ENCODE measurements at places on chromosomes 5 and 9.

DNA sequence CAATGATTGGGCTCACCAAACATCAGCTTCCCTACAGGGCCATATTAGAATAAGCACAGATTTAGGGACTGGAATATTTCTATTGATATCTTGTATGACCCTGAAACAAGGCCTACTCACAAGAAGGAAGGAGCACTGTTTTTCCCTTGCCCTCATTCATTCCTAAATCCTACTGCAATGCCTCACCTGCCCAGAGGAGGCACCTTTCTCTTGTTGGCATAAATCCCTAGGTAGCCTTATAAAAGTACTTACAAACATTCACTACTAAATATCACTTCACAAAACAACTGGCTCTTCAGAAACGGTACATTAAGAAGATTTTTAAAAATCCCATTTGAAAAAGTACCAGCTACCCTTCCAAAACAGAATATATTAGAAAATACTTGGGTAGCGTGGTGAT is 449.4 kb downstream of the CDH18 start:
- DNase-seq = no peak

DNA sequence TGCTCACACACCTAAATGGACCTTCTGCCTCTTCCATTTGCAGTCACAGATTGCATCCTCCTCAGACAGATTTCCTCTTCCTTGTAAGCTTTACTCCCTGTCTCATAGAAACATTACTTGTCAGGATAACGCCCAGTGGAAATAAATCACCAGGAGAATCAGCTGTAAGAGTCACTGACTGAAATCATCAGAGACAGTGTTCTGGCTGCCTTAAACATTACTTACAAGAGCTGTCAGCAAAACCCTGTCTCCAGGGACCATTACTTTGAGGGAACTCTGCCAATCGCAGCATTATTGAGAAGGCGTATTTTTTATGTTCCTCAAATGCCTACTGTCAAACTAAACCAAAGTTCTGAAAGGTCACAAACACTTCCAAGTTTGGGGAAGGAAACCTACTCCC is 5.9 kb downstream of the DPYSL3 start:
- DNase-seq = no peak

DNA sequence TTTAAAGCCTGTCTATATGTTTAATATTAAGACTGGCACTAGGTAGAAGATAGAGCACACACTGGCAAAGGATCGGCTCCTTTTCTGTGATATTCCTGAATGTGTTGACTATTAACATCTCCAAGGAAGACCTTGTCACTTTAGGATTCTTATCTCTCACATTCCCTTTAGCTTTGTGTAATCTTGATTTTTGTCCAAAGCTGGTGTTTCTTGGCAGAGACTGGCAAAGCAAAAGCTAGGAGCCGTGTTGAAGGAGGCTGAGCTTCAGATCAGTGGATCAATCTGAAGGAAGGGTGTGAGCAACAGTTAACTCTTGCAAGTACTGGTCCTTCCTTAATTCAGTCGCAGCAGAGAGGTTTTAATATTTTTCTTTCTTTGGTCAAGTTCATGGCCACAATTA is 830.4 kb upstream of the ZNF608 start:
- no peak for DNase-seq

GRCh38 chr5:122192497-122193496 is 63.5 kb downstream of the ZNF474 start:
- peak; percentile 15 for DNase-seq

GRCh38 chr5:1685066-1685465 is 114.6 kb downstream of the MRPL36 start:
- DNase-seq = no peak

- no peak for DNase-seq
Observed at GRCh38 chr5:5080790-5081189, 59.3 kb upstream of the ADAMTS16 start.

DNA sequence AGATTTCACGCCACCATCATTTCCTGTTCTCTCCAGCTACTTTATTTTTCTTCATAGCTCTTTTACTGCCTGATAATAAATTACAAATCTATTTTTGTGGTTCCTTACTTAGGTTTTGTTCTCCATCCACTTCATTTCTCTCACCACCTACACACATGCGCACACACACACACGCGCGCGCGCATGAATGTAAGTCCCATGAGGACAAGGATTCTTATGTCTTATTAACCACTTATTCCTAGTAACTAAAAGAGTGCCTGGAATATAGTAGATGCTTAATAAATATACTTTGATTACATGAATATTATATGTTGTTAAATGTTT is 116.5 kb downstream of the TRPM6 start:
- DNase-seq = no peak

- DNase-seq = no peak
Observed at GRCh38 chr9:113892861-113893491, 16.9 kb downstream of the ZNF618 start.

- DNase-seq = no peak
Observed at GRCh38 chr5:132020568-132021339, 9.3 kb upstream of the ACSL6 start.

GRCh38 chr9:98120476-98120875 is 1.5 kb upstream of the TRIM14 start:
- DNase-seq = no peak

DNA sequence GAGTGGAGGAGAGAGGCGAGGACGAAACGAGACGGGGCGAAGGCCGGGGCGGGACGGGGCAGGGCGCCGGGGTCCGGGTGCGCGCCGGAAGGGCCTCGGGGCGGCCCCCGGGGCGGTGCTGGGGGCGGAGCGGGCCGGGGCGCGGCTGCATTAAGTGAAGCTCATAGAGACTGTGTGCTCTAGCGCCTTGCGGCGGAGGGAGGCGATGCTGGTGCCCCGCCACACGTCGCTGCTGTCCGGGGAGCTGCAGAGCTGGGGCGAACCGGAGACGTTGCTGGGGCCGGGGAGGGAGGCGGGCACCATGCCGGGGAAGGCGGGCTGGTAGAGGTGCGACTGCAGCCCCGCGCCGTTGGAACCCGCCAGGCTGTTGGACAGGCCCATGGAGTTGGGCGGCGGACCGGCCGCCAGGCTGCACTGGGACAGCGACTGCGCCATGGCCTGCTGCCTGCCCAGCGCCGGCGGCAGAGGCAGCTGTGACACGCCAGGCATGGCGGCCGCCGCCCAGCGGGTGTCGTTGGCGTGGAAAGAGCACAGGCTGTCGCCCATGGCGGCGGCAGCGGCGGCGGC is 8.3 kb downstream of the OTP start:
- peak; percentile 39 for DNase-seq

DNA sequence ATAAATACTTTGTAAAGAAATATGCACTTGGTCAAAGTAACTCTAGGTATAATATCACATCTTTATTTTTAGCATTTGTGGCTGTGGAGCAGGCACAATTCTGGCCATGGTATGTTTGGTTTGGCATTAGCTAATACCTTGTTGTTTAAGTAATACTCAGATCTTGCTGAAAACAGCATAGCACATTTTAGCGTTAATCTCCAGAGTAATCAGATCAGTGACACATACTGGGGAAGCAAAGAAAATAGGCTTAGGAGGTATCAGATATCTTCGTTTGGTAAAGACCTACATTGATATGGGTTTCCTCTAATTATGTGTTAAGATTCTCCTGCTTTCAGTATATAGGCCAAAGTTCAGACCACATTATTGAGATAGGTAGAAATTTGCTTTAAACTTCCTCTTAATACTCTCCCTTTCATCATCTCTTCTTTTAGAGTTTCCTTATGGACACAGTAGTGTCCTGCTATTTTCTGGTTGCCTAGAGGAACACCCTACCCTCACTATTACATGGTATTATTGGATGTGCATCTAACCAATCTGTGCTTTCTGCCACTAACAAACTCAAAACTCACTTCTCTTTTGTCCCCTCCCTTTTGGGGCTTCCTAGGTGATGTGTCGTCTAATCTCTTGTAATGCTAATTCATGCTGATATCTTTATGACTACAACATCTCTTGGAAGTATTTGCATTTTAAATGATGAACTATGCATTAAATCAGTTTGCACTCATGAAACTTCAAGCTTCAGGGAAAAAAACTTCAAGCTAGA is 437.3 kb upstream of the ADAMTSL1 start:
- DNase-seq = no peak

DNA sequence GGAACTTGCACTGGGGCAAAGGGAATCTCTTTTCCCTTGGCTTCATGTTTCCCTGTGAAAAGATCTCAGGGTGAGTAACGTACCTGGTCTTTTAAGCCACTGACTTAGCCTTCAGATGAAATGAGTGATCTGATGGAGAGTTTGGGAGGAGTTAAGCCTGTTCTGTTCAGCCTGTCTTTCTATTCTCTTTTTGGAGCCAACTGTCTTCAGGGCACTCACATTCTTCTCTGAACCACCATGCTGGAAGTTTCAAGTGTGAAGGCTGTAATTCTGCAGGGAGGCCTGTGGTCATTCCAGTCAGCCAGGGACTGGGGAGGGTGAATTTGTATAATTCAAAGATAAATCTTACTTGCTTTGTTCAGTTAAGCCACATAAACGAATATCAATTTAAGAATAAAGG is 722.2 kb upstream of the SEMA6A start:
- DNase-seq = no peak

Data from NCI-H187 treated with DMSO at 0.1 percent for 48 hours (cell line).